LHCN-M2 (cell line): ENCODE measurements at places on chromosomes 2 and 18. TPM values are rescaled to one million over a fixed set of nuclear protein-coding genes. Genes with fewer than 3 reads are reported as not detected.

B3GNT7 gene
- not detected in 2 replicates for total RNA-seq

CTAGE1 gene
- not detected in 2 replicates for total RNA-seq

MROH2A gene
- not detected in 2 replicates for total RNA-seq

FBLN7 gene
- 4.4 and 5.1 TPM in 2 replicates for total RNA-seq

SRD5A2 gene
- total RNA-seq, result not detected in 2 replicates

PDE11A gene
- not detected in 2 replicates for total RNA-seq

LRRC30 gene
- not detected in 2 replicates for total RNA-seq

SULT1C4 gene
- total RNA-seq, result not detected in 2 replicates

CAVIN2 gene
- total RNA-seq, result 388 and 506 TPM in 2 replicates

SERPINB13 gene
- not detected in 2 replicates for total RNA-seq

FABP1 gene
- not detected in 2 replicates for total RNA-seq

EPB41L5 gene
- total RNA-seq, result 13.9 and 14.0 TPM in 2 replicates

RAX gene
- not detected in 2 replicates for total RNA-seq

CDH7 gene
- not detected in 2 replicates for total RNA-seq

STARD6 gene
- total RNA-seq, result not detected in 2 replicates

GNLY gene
- not detected in 2 replicates for total RNA-seq

ANKRD30B gene
- total RNA-seq, result 1.1 and 1.4 TPM in 2 replicates

SERPINB12 gene
- total RNA-seq, result 0.29 TPM in 1 of 2 replicates, not detected in the other

IKZF2 gene
- 5.1 and 6.1 TPM in 2 replicates for total RNA-seq

CCBE1 gene
- 54.9 and 92.6 TPM in 2 replicates for total RNA-seq

UPP2 gene
- total RNA-seq, result not detected in 2 replicates

CYTIP gene
- 0.92 and 1.7 TPM in 2 replicates for total RNA-seq

FAP gene
- total RNA-seq, result 102 and 115 TPM in 2 replicates

PSD4 gene
- total RNA-seq, result 1.0 and 1.5 TPM in 2 replicates

ICA1L gene
- 2.9 and 6.0 TPM in 2 replicates for total RNA-seq

REG3A gene
- not detected in 2 replicates for total RNA-seq

GAREM1 gene
- total RNA-seq, result 3.1 and 3.8 TPM in 2 replicates

B4GALT6 gene
- total RNA-seq, result not detected in 2 replicates

IHH gene
- total RNA-seq, result not detected in 2 replicates

PAX3 gene
- 1.6 and 3.9 TPM in 2 replicates for total RNA-seq

HAAO gene
- not detected in 2 replicates for total RNA-seq

SCN3A gene
- 0.06 TPM in 1 of 2 replicates, not detected in the other for total RNA-seq

NCOA1 gene
- total RNA-seq, result 14.6 and 27.5 TPM in 2 replicates

LYPD1 gene
- total RNA-seq, result not detected in 2 replicates

CNNM3 gene
- 3.2 and 3.4 TPM in 2 replicates for total RNA-seq

IMMT gene
- total RNA-seq, result 71.9 and 83.1 TPM in 2 replicates

FHOD3 gene
- 8.5 and 8.7 TPM in 2 replicates for total RNA-seq

COLEC11 gene
- total RNA-seq, result not detected in 2 replicates

STAT4 gene
- 0.13 and 0.75 TPM in 2 replicates for total RNA-seq

GALNT5 gene
- 70.6 and 71.7 TPM in 2 replicates for total RNA-seq

AGXT gene
- total RNA-seq, result not detected in 2 replicates

CNPPD1 gene
- 21.3 and 22.8 TPM in 2 replicates for total RNA-seq

ARL4C gene
- total RNA-seq, result 17.1 and 19.6 TPM in 2 replicates

CCDC150 gene
- total RNA-seq, result 10.2 and 11.3 TPM in 2 replicates

DYNC2LI1 gene
- total RNA-seq, result 20.9 and 21.8 TPM in 2 replicates

LOXHD1 gene
- total RNA-seq, result not detected in 2 replicates

MDH1B gene
- 0.86 and 2.5 TPM in 2 replicates for total RNA-seq

MALL gene
- total RNA-seq, result 0.19 TPM in 1 of 2 replicates, not detected in the other

CD8B2 gene
- total RNA-seq, result not detected in 2 replicates

LHCGR gene
- not detected in 2 replicates for total RNA-seq

PPP4R1 gene
- total RNA-seq, result 107 and 109 TPM in 2 replicates

TAF1B gene
- total RNA-seq, result 23.0 and 23.9 TPM in 2 replicates

ALLC gene
- not detected in 2 replicates for total RNA-seq

TUBB8B gene
- total RNA-seq, result not detected in 2 replicates

IL36RN gene
- not detected in 2 replicates for total RNA-seq

GPR45 gene
- total RNA-seq, result not detected in 2 replicates

SERPINB10 gene
- total RNA-seq, result not detected in 2 replicates
